ENCODE measurements at places on chromosomes 2 and 18.
A peak's percentile ranks its signal among the peaks of the same experiment; 100 is the strongest.

DNA sequence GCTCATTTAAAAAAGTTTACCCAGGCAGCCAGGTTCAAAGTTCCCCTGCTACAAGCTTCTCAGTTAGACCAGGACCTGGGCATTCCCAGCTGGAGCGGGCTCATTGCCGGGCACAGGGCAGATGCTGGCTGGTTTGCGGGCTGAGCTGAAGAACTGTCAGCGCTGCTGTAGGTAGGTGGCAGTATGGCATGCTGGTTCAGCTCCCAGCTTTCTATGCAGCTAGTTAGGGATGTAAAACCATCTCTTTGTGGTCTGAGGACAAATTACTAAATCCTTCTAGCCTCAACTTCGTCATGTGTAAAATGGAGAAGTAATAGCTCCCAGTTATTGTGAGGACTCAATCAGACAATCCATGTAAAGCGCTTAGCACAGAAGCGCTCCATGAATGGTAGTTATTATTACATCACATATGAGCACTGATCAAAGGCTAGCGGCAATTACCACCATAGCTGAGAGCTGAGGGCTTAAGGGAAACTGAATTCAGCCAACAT lies 2.4 kb upstream of the LDLRAD4 start:
- DNase-seq: peak; percentile 84

GRCh38 chr2:184006998-184007397 lies 591.3 kb upstream of the ZNF804A start:
- DNase-seq: no peak

GRCh38 chr18:22546905-22547570 lies 129.3 kb upstream of the CTAGE1 start:
- no peak for DNase-seq

GRCh38 chr2:12257476-12257875 lies 459.3 kb upstream of the TRIB2 start:
- DNase-seq: no peak

DNA sequence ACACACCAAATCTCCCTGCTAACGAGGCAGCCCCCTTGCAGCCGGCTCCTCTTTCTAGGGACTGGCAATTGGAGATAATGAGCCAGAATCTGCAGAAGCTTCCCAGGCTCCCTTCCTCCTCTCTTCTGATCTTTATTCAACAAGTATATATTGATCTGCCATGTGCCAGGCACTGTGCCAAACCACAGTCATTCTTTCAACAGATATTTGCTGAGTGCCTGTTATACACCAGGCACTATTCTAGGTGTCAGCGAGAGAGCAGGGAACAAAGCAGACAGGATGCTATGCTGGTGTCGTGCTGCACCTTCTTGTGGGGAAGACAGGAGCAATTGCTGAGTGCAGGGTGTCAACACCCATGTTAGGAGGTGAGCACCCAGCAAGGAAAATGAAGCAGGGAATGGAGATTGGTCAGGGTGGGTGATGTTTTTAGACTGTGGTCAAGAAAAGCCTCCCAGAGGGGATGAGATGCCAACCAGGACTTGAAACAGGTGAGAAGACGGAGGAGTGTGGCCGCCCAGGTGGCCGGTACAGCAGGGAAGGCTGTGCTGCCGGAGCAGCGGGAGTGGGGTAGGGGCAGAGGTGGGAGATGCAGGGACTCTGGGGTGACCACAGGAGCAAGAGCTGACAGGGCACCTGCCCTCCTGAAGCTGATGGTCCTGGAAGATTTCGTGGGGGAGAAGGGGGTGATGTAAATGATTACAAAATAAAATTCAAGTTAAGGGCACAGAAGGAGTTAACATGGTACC lies 307.6 kb upstream of the RAB12 start:
- DNase-seq: no peak

DNA sequence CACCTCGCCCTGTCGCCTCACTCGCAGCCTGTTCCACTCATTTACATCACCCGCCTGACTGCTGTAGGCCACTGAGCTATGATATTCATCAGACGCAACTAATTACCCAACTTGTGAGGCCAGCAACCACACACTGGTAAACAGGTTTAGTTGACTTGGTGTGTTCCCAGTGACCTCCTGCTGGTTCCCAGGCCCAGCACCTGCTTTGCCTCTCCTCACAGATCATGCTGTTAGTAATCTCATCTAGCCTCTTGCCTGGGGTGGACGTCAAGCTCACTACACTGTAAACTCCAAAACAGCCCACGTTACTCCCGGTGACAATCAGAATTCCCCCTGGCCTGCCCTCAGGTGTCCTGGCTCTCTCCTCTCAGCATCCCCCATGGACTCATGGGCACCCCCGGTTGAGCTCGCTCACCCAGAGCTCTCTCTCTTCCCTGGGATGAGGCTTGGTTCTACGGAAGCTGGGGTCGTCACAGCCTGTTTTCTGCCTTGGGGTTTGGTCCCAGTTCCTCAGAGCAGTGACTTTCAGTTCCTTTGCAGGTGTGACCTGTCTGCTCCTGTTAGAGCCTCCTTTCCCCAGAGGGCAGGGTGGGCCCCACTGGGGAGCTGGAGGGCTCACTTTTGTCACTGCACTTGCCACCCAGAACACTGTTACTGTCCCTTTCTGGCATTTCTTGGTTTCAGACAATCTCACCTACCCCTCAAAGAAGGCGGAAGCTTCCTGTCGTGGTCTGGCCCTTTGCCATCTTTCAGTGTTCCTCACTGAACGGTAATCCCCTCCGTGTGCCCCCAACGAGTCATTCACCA lies 40.3 kb downstream of the INPP5D start:
- DNase-seq: no peak
